COLO829 (cell line): ENCODE measurements at places on chromosomes 2 and 18.
A peak's percentile ranks its signal among the peaks of the same experiment; 100 is the strongest.

DNA sequence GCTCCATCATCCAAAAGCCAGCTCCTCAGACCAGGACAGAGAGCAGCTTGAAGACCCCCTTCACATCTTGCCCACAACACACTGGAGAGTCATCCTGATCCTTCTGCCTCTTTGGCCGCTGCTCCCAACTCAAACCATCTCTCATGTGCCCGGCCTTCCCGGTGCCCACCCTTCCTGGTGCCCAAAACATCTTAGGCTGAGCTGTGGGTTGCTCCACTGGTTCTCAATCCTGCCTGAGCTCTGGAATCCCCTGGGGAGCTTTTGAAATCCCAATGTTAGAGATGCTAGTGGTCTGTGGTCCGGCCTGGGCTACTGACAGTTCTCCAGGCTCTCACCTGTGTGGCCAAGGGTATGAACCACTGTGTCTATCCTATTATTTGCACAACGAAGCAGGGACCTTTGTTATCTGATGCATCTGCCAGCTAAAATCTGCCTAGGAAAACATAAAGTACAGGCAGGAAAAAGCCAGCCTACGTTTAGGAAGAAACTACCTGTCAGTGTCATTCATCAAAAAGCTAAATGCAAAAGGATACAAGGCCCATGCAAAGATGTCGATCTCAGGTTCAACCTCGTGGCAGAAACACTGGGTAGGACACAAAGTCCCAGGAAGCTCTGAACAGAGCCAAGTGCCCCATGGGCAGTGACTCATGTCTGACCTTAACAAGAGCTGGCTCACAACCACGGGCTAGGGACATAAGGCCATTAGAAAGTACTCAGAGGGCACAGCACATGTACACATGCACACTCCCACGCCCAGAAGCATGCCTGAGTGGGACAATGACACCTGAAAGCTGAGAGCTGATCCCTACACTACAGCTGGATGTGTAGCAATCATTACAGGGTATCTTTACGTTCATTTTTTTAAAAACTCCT is 30.8 kb downstream of the TBC1D8 start:
- DNase-seq: peak; percentile 71

DNA sequence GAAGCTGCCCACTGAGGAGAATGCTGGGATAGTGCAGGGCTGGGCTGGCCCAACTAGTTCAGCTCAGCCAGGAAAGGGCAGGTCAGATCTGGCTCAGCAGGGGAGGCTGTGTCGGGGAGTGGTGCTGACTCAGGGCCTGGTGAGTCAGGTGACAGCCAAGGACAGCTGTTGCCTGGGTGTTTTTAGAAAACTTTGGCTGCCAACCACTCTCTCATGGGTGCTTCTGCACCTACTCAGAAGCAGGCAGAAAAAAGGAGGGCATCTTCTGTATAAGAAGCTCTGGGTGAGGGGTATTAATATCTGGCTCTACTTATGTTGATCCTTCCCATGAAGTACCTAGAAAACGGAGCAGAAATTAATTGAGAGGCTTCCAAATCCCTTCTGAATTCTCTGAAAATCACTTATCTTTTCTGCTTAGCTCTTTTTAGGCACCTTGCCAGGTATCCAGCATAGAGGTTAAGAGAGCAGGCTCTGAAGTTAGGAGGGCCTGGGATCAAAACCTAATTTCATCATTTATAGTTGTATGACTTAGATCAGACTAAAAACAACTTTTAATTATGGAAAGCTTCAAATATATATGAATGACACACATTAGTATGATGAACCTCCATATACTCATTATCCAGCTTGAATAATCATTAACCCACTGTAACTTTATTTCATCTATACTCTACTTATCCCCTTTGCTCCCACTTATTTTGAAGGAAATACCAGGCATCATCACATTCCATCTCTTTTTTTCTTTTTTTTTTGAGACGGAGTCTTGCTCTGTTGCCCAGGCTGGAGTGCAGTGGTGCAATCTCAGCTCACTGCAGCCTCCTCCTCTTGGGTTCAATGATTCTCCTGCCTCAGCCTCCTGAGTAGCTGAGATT is 15.5 kb upstream of the RAB10 start:
- peak; percentile 76 for DNase-seq

GRCh38 chr2:220226076-220226475 is 598.6 kb downstream of the SLC4A3 start:
- no peak for DNase-seq

DNA sequence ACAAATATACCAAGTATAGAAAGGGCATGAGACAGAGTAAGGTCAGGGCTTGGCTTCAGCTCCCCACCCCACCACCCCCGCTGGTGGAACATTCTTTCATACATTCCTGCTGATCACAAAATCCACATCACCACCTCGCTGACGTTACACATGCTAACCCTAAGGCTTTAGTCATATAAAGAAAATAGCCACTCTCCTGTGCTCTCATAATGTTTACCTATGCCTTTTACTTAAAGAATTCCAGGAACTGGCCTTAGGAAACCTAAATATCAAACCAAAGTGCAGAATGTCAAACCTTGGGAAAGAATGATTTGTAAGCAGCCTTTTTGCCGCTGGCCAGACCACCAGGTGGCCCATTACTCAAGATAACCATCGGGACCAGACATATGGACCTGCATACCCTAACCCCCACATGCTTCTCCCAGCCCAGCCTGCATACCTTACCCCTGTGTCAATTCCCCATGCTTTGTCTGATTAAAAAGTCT is 136.3 kb upstream of the SLC39A10 start:
- no peak for DNase-seq

DNA sequence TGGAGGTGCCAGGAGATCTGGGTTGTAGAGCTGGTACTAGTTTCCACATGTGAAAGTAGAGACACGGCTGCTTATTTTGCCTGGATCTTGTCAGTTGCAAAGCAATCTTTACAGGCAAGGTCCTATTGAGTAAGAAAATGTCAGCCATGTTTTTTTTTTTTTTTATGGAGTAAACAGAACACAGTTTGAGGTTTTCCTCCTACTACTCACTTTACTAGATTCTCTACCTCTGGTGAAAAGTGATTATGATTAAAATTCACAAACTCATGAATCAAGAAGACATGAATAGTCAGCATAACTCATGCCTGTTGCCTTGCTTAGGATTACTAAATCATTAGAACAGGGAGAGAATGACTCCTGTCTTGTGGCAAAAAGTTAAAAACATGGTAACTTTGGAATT is 70.1 kb upstream of the PNPT1 start:
- DNase-seq: no peak

DNA sequence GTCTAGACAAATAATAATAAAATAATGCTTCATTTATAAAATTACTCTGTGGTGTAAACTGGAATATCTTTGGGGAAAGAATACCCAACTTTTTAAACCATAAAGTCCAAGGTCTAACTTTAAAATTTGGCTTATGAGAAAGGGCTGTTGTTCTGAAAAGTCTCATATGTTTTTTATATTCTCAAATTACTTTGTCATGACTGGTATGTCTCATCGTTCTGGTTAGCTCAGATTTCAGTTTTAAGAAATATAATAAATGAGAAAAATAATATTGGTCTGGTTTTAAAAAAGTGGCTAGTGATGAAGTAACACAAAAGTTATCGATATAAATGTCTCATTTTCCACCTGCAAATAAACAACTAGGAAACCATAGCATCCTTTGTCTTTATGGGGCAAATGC is 1658.1 kb downstream of the LRP1B start:
- DNase-seq: no peak

DNA sequence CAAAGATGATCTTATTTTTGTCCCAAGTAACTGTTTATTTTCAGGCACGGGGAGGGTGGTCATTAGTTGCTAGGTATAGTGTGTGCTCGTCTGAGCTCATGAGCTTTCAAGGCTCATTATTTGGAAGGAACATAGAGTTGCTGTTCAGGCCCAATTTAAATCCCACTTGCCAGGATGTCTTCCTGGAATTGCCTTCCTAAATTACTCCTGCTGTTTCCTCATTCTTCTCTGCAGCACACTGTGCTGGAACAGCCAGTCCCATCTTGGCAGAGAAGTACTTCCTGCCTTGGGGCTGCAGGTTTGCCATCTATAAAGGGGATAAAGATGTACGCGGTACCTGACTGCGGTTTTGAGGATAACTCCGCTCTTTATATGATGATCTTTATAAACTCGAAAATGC is 37.3 kb downstream of the GREB1 start:
- no peak for DNase-seq
